ENCODE measurements at places on chromosomes 1 and 21. TPM values are rescaled to one million over a fixed set of nuclear protein-coding genes. Genes with fewer than 3 reads are reported as not detected.

- DNase-seq, result peak; percentile 72
Measured at GRCh38 chr1:59143133-59143487, 153.8 kb upstream of the FGGY start.

GRCh38 chr1:1230656-1231399 lies 973 bp downstream of the SDF4 start:
- DNase-seq, result peak; percentile 64

DNA sequence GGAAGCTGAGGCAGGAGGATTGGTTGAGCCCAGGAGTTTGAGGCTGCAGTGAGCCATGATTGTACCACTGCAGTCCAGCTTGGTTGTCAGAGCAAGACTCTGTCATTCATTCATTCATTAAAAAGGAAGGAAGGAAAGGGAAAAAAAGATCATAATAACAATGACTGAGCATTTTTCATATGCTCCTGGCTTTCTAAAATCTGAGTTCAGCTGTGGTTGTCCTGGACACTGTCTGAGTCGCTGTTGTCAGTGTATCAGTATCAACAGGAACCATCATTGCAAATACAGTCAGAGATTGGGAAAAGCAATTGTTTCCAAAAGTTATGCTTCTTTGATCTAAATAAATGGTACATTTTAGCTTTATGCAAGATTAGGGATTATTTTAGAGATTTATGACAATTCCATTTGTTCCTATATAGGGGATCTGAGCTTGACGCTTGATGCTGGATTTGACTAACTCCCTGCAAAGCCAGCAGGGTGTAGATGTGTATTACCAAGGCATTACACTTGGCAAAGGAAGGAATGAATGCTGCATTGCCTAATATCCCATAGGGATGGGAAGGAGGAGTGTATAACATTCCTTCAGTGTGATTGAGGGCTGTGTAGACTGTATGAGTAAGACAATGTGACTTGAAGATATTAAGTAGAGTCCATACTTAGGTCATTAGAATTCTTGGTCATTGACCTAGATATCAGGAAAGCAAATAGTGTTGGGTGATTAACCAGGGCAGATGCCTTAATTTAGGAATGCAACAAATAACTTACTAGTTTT lies 100.2 kb downstream of the DISP1 start:
- DNase-seq, result peak; percentile 87

- no peak for DNase-seq
Measured at GRCh38 chr1:91791103-91791502, 94.8 kb downstream of the TGFBR3 start.

- no peak for DNase-seq
Measured at GRCh38 chr21:35426469-35426868, 377.4 kb upstream of the RUNX1 start.

DNA sequence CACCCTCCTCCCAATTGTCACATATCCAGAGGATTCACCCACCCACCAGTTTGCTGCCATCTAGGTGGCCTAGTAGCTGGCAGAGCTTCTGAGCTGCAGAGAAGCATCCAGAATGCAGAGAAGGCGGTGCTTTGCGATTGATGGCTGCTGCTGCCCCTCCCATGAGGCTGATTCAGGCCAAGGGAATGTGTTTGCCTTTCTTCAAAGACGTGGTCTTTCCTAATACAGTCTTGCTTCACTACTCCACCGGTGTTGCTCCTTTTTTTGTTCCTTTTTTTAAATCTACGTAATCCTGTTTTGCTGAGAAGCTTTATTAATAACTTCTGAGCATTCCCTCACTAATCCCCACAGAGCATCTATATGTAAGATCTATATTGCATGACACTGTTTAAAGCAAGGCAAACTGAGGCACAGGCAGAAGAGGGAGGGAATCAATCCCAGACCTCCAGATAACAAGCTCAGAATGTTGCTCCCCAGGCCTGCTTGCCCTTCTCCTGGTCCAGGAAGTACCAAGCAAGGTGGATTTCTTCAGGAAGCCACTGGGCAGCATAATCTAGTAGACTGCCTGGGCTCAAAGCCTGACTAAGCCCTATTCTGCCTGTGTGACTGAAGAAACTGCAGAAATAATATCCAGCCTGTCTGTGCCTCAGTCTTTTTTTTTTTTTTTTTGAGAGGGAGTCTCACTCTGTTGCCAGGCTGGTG lies 275.5 kb upstream of the FMN2 start:
- peak; percentile 99 for DNase-seq

DNA sequence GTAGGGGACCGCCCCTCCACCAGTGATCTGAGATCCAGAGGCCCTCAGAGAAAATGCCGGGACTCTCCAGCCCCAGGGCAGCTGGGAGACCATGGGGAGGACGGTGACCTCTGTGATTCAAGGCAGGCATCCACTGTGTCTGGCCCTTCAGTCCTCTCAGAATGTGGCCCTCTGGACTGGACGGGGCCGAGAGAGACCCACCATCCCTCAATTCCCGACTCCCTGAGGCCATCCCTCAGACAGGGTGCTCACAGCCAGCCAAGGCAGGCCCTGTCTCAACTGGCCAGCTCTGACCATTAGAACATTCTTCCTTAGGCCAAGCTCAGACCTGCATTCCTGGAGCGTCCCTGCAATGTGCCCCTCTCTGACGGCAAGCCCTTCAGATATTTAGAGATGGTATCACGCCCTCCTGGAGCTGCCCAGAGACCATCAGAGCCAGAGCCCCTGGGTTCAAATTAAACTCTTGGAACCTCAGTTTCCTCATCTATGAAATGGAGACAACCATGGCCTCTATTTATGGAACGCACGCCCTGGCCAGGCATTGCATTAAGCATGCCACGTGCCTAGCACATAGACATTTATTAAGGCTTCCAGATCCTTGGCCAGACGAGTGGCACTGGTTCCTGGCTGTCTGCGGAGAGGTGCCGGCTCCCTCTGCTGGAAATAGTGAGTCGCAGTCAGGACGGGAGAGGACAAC lies 9.6 kb upstream of the EPS8L3 start:
- DNase-seq, result peak; percentile 90

DNA sequence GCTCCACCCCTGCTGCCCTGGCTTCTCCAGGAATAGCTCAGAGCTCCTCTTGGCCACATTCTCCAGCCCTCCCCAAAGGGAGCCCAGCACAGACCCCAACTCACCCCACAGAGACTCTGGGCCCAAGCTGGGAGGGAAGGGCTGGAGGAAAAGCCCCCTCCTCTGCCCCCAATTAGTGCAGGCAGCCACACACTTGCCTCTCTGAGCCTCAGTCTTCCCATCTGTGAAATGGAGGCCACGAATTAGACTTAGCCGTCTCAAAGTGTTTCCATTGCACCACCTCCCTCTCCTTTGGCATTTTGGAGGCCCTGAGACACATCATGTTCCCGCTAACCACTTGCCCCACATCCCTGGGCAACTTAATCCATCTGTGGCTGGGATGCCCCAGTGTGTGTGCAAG lies 108.0 kb downstream of the PAX7 start:
- no peak for DNase-seq

The FLG gene
- 0.12 TPM for total RNA-seq

The CACNA1S gene
- total RNA-seq, result not detected

The LCE3E gene
- total RNA-seq, result not detected

The MYOG gene
- total RNA-seq, result not detected

Measured in MCF 10A (cell line).